ENCODE measurements at places on chromosomes 12 and 14.
A peak's percentile ranks its signal among the peaks of the same experiment; 100 is the strongest.

DNA sequence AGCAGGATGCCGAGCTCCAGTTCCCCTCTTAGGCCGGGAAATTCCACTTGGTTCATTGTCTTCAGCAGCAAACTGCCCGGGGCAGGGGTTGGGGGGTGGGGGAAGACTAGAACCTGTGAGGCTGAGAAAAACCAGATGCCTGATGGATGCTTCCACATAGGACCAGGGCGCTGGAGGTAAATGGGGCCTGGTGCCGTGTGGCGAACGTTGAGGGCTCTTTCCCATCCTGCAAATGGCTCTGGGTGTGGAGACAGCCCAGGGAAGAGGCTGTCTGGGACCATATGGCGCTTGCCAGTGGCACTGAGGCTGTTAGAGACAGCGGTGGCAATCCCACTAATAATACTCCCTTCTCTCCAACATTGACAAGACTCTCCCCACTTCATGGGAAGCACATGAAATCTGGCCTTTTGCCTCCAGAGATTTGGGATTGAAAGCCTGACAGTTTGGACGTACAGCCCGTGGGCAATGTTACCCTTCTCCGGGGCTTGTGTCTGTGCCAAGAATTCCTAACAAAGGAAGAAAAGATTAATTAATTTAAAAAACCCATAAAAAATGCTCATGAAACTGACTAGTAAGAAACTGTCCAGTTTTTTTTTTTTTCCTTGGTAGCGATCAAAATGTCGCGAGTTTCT, 44.5 kb downstream of the MAP1LC3B2 start:
- no peak for DNase-seq

DNA sequence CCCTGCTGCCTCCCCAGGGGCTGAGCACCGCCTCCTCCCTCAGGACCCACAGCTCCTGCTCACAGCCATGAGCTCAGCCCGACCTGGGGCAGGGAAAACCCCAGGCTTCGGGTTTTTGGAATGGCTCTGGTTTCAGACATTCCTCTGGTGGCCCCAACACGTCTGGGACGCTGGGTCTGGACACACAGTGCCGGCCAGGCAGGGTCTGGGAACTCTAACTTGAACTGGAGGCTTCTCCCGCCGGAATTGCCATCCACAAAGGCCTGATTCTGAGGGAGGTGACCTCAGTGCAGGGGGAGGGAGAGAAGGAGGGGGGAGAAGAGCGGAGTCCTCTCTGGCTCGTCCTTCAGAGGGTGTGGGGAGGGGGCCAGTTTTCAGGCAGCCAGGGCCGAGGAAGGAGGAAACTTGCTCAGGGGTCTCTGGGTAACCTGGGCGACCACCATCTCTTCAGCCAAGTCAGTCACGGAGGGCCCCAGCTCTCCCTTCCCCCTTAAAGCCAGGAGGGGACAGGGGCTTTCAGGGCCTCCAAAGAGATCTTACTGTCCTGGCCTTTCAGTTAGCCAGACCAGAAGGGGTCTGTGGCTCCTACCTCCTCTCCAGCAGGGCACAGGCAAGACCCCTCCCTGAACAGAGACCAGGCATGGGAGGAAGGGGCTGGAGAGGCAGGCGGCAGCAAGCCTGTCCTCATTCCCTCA, 19.4 kb downstream of the NCKAP5L start:
- DNase-seq, result no peak

- DNase-seq, result no peak
Measured at GRCh38 chr14:68961781-68962584, 17.1 kb downstream of the ACTN1 start.

DNA sequence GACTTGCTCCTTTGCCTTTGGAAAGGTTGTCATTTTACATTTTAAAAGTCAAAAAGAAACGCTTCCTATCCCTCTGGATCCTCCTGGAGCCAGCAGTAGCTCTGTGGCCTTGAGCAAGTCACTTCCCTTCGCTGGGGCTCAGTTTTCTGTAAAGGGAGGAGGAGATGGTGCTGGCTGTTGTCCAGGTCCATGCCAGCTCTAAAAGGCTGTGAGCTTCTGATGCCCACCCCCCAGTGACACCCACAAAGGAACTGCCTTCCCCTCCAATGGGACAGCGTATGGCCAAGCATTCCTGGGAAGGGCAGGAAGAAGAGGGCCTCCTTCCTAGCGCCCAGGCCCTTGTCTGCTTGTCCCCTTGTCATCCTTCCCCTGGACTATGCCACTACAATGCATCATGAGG, 81.5 kb downstream of the NTF3 start:
- no peak for DNase-seq

DNA sequence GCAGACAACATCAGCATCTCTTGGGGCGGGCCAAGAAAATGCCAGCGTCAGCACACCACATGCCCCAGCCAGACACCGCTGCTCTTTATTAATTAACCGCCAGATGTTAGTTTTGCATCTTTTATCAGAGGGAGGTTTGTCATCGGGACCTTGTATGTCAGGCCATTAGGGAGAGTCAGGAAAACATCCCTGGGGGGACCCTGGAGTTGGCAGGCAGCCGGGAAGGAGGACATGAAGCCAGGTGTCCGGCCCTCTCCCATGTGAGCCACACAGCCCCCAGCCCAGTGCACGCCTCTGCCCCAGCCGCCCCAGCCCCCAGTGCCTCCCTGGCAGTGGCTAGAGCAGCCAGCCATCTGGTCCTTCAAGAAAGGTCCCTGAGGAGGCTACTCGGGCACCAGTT, 56.9 kb upstream of the FAM222A start:
- DNase-seq, result no peak

GRCh38 chr14:68658943-68659931, 133.6 kb downstream of the ZFP36L1 start:
- DNase-seq, result no peak

- no peak for DNase-seq
Measured at GRCh38 chr12:94263905-94264561, 115.7 kb downstream of the PLXNC1 start.

DNA sequence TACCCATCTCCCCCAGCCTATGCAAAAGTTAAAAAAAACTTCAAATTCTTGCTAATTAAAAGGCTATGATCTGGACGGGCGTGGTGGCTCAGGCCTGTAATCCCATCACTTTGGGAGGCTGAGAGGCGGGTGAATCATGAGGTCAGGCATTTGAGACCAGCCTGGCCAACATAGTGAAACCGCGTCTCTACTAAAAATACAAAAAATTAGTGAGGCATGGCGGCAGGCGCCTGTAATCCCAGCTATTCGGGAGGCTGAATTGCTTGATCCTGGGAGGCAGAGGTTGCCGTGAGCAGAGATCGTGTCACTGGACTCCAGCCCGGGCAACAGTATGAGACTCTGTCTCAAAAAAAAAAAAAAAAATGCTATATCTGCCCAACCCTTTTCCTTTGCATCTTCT, 925.4 kb downstream of the GALC start:
- no peak for DNase-seq

- no peak for DNase-seq
Measured at GRCh38 chr14:101111620-101112290, 208.2 kb upstream of the RTL1 start.

DNA sequence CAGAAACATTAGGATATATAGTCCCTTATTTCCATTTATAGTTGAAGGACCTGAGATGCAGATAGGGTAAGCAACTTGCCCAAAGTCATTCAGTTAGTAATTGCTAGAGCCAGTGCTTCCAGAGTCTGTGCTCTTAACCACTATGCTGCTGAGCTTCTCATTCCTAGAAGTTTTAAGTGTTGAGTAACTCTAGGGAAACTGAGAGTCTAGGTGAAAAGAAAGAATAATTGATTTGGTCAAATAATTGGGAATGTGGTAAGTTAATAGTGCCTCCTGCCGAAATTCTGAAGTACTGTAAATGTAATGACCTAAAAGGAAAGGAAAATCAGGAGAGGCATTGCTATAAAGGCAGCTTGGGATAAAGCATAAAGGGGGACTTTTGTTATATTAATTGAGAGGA, 14.1 kb downstream of the PYROXD1 start:
- DNase-seq, result no peak

DNA sequence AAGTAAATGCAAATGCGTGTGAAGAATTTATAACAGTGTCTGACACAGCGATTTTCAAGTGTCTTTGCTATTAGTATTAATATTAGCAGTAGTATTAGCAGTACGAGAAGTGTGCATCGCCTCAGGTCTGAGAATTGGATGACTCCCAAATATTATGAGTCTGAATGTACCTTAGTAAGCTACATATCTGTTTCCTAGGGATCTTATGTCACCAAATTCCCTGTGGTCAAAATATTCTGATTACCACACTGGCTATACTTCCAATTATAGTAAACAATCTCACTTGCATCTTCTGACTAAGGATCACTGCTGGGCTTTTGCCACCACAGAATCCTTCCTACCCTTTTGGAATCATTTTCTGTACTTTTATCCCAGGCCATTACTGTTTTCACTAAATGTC, 396.0 kb upstream of the MIS18BP1 start:
- DNase-seq, result no peak

GRCh38 chr14:104651876-104652260, 37.5 kb upstream of the INF2 start:
- no peak for DNase-seq

DNA sequence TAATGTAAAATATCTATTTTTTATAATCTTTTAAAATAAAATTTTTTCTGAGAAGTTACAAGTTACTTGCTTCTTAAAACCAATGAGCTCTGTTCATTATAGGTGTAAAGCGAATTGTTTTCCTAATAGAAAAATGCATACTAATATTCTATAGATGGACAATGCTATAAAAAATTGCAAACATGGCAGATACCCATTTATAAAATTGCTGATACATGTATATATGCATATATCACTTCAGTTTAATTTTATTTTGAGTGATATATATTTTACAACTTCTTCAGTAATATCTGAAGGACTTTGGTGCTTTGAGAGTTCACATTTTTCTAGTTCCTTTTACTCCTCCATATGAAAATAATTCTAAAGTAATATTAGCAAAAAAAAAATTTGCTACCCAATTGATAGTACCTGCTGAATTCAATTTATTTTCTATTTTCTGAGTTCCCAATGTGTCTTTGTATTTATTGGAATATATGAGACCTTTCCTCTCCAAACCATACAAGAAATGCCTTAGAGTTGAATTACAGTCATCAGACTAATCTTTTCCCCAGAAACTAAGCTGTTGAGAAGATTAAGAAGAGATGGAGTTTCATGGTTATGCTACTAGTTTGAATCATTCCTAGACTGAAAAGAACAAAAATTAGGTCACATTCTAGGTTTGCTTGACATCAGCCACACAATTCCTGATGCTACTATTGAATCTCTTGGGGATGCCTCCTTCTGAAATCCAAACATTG, 1937.5 kb upstream of the SEL1L start:
- no peak for DNase-seq

DNA sequence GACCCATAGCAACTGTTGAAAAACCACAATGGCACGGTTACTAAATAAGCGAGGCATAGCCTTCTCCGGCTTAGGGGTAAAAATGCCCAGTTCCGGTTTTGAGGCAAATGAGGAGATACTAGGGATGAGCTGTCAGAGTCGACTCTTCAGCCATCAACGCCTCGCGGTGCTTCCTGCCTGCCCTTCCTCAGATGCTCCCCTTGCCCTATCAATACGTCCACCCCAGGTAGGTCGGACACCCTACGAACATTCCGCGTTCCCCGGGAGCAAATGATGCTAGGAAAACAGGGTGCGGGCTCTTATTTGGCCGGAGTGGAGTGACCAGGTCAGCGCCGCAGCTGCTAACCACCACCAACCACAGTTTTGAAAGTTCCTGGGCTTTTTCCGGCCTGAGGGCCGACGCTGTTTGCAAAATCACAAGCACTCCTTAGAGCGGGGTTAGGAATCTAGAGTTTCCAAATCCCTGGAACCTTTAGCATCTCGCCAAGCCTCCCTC, 1.2 kb downstream of the SRSF9 start:
- no peak for DNase-seq

GRCh38 chr12:84636801-84637290, 275.8 kb downstream of the SLC6A15 start:
- no peak for DNase-seq

DNA sequence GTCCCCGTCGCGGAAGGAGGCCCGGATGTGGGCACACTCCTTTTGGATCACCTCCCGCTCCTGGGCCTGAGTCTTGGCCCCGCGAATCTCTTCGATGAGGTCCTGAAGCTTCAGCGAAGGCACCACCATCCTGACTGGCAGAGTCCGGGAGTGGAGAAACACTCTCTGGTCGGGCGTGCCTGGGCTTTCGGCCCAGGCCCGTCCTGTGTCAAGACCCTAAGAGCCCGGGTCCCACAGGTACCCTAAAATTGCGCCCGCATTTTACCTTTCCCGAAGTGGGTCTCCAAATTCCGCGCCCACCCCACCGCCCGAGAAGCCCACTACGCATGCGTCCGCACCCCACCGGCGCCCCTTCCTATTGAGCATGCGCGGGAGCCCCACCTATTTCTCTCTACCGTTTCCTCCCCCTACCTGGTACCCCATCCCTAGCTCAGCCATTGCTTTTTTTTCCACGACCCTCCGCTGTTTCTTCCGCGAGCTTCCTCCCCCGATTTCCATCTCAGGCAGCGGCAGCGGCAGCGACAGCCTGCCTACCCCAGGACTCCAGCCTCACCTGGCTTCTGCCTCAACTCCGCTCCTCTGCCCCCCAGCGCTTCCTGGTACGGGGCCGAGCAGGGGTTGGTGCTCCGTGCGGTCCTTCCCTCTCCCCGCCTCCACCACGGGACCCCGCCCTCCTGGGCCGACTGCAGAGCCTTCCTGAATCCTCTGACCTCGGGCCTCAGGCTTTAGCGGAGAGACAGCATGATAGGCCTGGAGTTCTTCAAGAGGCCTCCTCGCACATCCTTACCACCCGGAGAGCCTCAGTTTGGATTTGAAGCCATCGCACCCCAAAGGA, at the start of gene AP1G2:
TSS of gene AP1G2 (minus strand) at position 606 of the 835 bp plus-strand sequence. CDS start at position 129, 477 bp downstream.
- DNase-seq, result peak; percentile 80

DNA sequence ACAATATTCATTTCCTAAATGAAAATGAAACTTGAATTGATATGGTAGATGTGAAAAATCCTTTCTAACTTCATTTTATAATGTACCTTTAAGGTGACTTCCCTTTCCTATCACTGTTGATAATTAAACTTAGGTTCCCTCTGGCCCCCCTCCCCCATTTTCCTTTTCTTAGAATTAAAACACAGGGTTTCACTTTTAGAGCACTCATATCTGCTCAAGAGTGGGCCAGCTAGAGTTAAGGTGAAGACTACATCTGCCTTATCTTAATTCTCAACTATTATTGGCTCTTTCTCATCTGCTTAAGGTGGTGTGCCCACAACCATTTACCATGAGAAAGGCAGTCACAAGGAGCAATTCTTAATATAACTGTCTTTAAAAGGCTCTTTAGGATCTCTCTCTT, 49.7 kb downstream of the LIN52 start:
- DNase-seq, result no peak

DNA sequence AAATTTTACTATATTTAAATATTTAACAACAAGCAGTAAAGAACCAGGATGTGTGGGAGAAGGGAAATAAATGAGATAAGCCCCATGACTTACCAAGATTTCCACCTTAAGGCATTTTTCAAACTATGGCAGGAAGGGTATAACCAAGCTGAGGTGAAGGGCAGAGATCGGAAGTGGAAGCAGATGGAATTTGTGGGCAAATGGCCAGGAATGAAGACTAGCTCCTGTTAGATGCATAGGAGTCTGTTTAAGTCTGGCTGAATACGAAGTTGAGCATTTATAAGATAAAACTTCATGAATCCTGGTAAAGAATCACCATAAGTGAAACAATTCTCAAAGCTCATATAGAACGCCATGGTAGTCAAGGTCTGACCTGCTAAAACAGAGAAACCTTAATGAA, 163.5 kb downstream of the DIO2 start:
- no peak for DNase-seq

GRCh38 chr14:31303654-31304053, 96.1 kb upstream of the HECTD1 start:
- no peak for DNase-seq

- DNase-seq, result no peak
Measured at GRCh38 chr14:34957771-34958286, 25.0 kb upstream of the SRP54 start.

GRCh38 chr12:82788594-82788993, 101.9 kb downstream of the TMTC2 start:
- no peak for DNase-seq

- no peak for DNase-seq
Measured at GRCh38 chr12:47111392-47111778, 31.6 kb upstream of the AMIGO2 start.

Measured in activated T-helper 1 cell treated with Interleukin-2 at 50 U/mL for 16 hours (primary cell).